RWPE2 (cell line): ENCODE measurements at places on chromosomes 12 and 14.

DNA sequence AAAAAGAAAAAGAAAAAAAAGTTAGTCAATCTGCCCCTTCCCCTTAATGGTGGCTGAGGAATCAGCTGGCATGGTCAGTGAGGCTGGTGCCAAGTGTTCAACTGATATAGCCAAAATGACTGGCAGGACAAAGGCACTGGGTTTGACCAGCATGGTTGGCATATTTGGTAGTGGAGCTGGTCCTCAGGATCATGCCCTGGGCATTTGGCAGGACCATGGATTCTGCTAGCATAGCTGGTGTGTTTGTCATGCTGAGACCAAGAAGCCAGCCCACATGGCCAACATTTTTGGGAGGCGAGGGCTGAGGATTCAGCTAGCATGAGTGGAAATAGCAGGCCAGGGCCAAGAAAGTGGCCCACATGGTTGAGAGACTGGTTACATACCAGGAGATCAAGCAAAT, 136.5 kb downstream of the FBXL14 start:
- DNase-seq: no peak

GRCh38 chr12:25698772-25699171, 145.7 kb upstream of the LMNTD1 start:
- no peak for DNase-seq

DNA sequence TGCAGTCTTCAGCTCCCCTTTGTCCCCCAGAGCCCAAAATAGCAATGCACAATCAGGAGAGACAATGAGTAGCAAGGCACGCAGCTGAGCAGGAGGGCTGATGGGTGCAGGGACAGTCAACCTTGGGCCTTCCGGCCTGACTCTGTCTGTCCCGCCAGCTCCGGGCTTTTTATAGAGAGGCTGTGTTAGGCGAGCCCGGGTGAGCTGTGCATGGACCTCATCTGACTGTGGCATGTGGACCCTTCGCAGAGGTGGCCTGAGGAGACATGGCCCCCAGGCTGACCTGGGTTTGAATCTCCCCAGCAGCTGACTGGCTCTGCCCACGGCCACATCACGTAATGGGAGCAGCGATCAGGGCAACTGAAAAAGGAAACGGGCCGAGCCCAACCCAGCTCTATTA, 177.9 kb downstream of the TSPAN9 start:
- DNase-seq: no peak

GRCh38 chr14:56341766-56342493, 223.7 kb downstream of the PELI2 start:
- no peak for DNase-seq

GRCh38 chr12:110920324-110920910, at the start of gene MYL2:
Gene MYL2 (minus strand): TSS chr12:110920579. CDS start chr12:110920529, 50 bp downstream.
- DNase-seq: no peak

GRCh38 chr12:15405606-15406005, 83.3 kb downstream of the PTPRO start:
- DNase-seq: no peak

GRCh38 chr14:29205658-29206057, 439.1 kb downstream of the FOXG1 start:
- DNase-seq: no peak

DNA sequence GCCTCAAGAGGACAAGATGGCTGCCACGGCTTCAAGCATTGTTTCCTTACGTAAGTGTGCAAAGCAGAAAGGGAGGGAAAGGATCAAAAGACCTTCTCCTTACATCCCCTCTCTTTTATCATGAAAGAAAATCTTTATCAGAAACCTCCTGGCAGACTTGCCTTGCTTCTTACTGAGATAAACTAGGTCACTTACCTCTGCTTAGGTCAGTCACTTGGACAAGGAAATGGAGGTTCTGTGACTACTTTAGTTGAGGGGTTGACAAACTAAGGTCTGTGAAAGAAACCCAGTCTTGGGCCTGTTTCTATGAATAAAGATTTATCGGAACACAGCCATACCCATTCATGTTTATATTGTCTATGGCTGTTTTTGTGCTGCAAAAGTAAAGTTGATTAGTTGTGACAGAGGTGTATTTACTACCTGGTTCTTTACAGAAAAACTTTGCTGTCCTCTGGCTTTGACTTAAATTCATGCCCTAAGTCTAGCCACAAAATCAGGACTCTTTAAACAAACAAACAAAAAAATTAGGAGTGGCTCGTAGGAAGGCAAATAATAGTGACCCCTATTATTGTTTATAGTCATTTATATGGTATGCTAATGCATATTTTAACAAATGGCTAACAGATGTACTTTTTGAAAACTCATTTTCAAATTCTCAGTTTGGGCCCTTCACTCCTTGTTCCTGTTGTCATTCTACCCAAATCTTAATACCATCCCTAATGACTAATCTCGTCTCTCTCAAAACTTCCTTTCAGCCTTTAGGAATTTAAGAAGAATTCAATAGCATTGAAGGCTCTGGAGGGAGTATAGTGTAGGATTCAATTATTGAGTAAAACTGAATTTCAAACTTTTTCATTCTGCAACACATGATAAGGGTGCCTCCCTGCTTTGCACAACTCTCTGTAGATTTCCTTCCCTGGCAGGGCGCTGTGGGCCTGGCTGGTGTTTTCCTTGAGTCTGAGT, 42.0 kb upstream of the ATP2B1 start:
- no peak for DNase-seq

DNA sequence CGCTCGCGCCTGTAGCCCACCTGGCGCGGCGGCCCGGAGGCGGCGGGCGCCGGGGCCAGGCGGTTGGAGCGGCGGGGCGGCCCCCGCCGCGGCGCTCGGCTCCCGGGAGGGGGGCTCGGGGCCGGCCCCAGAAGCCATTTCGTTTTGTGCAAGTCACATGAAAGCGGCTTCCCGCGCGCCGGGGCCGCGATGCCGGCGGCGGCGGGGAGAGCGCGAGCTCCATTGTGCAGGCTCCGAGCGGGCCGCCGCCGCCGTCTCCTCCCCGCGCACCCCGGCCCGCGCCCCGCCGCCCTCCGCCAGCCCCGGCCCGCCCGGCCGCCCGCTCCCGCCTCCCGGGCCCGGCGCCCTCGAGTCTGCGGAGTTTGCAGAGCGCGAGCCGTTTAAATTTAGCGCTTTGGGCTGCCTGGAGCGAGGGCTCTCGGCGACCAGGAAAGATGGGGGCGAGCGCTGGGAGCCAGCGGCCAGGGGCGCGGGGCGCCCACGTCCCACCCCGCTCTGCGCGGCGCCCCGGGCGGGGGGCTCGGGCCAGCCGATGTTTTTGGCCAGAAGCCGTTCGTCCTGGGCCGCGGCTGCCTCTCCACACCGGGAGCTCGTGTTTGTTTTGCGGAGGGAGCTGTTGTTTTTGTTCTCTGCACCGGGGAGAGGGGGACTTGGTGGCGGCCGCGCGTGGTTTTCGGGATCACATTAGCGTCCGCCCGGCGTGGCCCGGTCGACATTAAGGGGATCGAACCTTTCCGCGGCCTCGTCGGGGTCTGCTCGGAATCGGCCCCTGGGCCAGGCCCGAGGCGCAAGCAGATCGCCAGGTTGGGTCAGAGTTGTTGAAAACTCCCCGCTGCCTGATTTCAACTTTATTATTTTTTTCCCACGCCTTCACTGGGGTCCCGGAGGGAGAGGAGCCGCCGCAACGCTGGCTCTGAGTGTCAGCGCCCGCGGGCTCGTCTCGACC, 982 bp downstream of the BCL7A start:
- DNase-seq: no peak

- DNase-seq: no peak
Measured at GRCh38 chr12:92138144-92138543, 7.5 kb downstream of the BTG1 start.

GRCh38 chr14:26596543-26597061, 1.2 kb downstream of the NOVA1 start:
- DNase-seq: no peak

DNA sequence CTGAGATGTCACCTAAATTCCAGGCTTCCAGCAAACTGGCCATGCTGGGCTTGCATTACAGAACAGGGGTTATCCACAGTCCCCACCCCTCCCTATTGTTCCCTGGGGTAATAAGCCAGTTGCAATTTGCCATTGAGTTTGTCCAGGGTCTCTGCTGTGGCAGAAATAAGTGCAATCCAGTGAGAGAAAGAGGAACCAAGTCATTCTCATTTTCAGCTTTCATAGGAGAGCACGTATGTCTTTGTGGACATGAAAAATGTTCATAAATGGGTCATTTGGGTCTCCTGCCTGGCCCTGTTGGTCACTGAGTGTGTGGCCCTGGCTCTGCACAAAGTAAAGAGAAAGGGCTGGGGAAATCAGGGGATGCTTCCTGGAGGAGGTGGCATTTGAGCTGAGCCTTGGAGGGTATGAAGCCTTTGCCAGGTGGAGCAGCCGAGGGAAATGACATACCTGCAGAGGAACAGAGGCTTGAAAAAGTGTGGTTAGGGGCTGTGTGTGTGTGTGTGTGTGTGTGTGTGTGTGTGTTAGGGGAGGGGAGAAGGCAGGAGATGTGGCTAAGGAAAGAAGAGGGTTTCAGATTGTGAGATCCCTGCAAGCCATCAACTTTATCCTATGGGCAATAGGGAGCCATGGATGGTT, 29.3 kb downstream of the CMKLR1 start:
- DNase-seq: no peak

- DNase-seq: no peak
Measured at GRCh38 chr12:52739963-52740362, 36.6 kb upstream of the KRT77 start.

GRCh38 chr12:46629331-46630229, 196.2 kb downstream of the SLC38A4 start:
- DNase-seq: no peak

GRCh38 chr12:59904874-59905521, 309.2 kb downstream of the SLC16A7 start:
- DNase-seq: no peak

DNA sequence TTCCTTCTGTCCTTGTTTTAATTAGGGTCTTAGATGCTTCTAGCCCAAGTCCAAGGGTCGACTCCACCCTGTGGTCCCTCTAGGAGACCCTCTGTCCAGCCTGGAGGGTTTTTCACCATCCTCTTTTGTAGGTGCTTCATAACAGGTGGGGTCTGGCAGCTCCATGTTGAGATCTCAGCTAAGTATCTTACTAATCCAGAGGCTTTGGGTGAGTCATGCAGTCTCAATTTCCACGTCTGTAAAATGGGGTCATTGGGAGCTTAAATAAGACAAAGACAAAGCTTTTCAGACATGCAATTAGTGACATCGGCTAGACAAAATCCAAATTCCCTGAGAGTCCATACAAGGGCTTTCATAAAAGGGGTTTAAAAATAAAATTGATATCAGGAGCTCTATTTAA, 3.2 kb downstream of the HSPB8 start:
- DNase-seq: no peak

- DNase-seq: no peak
Measured at GRCh38 chr12:19192710-19193109, 63.2 kb downstream of the PLEKHA5 start.

- no peak for DNase-seq
Measured at GRCh38 chr12:112645586-112645985, 146.0 kb upstream of the RPH3A start.

DNA sequence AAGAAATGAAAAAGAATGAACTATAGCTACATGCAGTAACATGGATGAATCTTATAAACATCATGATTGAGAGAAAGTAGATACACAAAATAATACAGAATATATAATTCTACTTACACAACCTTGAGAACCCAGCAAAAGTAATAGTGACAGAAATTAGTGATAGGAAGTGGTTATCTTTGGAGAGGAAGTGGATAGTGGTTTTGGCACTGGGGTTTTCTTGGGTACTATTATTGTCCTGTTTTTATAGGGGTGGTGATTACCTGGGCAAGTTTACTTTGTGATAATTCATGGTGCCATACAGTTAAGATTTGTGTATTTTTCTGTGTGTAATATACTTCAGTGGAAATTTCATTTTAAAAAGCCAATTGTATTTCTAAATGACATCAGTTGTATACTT, 352.7 kb downstream of the AEBP2 start:
- no peak for DNase-seq

GRCh38 chr14:53902307-53902706, 54.3 kb downstream of the BMP4 start:
- DNase-seq: no peak
